ENCODE measurements at places on chromosomes 12 and 14.

DNA sequence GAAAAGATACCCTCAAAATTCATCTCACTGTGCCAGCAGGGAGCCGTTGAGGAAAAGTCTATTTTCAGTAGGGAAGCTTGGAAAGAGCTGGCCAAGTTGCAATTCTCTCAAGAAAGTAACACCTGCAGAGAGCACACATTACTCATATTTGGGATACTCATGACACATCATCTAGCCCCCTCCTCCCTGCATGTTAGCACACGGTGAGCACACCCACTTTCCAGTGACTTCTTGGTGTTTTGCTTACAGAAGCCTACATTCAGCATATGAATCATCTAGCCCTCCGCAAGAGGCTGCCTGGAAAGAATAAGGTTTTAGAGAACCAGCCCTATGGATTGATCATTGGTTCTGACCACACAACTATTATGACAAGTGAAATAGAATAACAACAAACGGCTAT, 124.5 kb downstream of the PTPRO start:
- DNase-seq, result no peak

DNA sequence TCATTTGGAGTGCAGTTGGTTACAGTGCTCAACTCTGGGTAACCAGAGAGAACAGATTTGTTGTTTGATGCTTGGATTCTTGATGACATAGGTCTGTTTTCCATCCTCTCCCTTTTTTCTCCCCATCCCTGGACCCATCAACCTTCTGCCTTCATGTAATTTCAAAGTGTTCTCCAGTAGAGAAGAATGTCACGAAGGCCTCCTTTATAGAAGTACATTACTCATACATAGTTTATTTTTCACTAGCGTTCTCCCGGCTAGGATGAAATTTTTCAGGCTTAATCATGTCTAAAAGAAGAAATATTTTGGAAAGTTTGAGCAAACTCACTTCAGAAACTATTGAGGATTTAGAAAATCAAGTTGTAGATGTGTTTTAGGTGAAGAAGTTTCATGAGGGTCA, 20.9 kb upstream of the APPL2 start:
- DNase-seq, result no peak

DNA sequence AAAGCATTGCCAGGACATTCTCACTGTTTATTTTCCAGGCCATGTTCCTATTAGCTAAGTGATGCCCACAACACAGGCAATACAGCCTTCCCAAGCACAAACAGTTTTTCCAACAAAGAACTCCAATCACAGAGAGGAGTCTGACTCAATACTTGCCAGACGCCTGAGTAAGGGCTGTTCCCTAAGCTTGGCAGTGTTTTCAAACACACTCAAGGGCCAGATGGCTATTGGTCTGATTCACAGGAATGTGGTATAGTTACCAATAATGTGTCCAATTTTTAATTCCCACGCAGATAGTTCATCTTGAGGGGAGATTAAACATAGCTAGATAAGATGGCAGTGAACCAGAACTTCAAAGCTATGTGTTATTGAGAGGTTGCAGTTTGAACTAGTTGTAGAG, 381.0 kb downstream of the SNAPC1 start:
- DNase-seq, result no peak

DNA sequence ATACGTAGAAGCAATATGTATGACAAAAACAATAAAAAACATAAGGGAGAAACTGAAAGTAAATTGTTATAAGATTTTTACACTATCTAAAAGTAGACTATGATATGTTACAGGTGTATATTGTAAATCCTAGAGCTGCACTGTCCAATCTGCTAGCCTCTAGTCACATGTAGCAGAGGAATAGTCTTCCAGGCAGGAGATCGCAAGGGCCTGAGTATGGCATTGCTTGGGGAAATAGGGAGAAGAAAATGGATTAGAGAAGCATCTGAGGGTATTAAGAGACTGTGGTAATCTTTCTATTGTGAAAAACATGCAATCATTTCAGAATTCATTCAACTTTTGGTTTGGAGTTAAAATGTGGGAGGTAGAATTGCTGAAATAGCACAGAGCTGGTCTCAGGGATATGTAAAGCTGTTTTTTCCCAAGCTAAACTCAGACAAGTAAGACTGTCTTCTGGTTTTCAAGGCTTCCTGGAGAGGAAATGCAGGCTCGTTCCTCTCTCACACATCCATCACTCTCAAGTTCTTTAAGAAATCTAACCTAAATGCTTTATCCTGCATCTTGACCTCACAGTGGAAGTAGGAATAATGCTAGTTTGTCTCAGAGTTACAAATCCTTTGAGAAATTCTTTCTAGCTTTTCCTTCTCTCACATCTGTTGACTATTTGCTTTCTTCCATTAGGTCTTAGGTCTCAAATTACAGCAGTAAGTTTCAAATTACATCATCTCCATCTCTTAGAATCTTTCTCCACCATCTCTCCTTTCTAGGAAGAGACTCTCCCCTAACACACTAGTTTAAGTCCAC, 7.6 kb upstream of the CCDC184 start:
- no peak for DNase-seq

- DNase-seq, result no peak
Measured at GRCh38 chr14:92890830-92891588, 31.9 kb upstream of the CHGA start.

GRCh38 chr12:82963956-82964355, 277.2 kb downstream of the TMTC2 start:
- DNase-seq, result no peak

- DNase-seq, result no peak
Measured at GRCh38 chr12:24719293-24719721, 229.6 kb downstream of the BCAT1 start.
